Nucleus accumbens (tissue), 56 donors: ENCODE measurements at places on chromosomes 7 and 10.
A peak's percentile ranks its signal among the peaks of the same experiment; 100 is the strongest.

GRCh38 chr10:99233689-99234037 lies 2.0 kb downstream of the HPSE2 start:
- DNase-seq: no peak

GRCh38 chr7:51451751-51452476 lies 135.3 kb upstream of the COBL start:
- DNase-seq: no peak

DNA sequence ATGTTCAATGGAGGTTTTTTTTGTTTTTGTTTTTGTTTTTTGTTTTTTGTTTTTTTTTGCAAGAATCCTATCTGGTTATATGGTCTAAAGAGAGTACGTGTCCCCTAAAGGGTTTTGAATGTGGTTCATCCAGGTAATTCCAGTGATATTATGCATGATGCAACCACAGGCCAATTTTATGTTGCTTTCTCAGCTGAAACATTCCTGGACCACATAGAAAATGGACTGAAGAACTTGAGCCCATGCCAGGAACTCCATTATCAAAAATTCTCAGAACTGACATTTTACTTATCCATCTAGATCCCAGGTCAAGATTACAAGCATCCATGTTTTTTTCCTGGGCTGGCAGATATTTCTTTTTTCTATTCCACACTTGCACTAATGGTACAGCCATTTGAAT lies 11.5 kb upstream of the MINDY3 start:
- no peak for DNase-seq

DNA sequence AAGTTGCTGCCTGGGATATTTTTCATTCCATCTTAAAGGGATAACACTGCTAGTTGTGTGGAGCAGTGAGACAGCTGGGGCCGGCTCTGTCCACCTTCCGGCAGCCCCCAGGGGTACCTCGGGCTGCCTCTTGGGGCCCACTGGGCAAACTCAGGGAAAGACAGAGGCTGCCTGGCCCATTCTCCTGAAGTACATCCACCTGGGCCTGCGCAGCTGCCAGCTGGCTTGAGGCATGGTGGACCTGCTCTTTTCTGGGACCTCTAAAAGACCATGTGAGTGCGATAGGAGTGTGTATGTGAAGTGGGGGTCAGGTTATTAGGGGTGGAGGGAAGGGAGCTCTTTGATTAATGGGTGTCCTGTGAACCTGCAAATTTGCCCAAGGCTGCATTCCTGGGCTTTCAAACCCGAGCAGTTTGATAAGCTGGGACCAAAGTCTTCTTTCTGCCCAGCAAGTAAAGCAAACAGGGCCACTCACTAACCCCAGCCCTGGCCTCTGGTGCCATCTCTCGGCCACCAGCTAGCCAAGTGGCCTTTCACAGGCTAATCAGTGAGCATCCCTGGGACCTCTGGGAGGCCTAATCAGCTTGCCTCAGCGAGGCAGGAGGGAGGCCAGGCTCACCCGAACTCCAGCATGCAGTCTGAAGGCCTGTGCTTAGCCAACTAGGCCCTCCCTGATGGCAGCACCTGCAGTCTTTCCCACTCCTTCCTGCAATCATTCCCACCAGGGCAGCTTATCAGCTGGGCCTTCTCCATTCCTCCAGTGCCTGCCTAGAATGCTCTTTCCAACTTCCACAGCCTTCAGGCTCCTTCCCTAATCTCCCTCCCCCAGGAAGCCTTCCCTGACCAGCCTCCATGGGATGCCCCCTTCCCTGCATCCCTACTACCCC lies 954.7 kb upstream of the ZNF722 start:
- no peak for DNase-seq

DNA sequence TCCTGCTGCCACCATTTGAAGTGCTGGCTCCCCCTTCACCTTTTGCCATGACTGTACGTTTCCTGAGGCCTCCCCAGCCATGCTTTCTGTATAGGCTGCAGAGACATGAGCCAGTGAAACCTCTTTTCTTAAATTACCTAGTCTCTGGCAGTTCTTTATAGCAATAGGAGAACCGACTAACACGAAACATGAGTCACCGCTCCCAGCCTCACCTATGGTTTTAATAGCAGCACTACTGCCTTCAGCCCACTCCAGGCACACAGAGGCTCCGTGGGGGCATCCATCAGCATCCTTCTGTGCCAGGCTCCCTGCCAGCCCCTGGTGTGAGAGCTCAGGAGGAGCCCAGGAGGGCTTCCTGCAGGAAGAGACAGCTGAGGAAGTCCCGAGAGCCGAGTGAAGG lies 5.5 kb upstream of the ZNF316 start:
- peak; percentile 58 for DNase-seq

- DNase-seq: no peak
Measured at GRCh38 chr10:113006656-113007342, 56.8 kb downstream of the TCF7L2 start.
